ENCODE measurements at places on chromosomes 6 and 20.

GRCh38 chr6:165049362-165049761, 260.0 kb downstream of the C6orf118 start:
- DNase-seq: no peak

DNA sequence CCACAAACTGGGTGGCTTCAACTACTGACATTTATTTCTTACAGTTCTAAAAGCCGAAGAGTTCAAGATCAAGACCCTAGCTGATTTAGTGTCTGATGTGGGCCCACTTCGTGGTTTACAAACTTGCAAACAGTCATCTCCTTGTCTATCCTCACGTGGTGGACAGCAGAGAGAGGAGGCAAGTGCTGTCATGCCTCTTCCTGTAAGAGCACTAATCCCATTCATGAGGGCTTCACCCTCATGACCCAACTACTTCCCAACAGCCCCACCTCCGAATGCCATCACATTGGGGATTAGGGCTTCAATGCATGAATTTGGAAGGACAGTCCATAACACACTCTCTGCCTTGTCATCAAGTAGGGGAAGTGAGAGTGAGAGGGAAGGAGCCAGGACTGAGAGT, 15.6 kb upstream of the ISM1 start:
- DNase-seq: no peak

- DNase-seq: no peak
Observed at GRCh38 chr20:34637245-34638038, 39.5 kb downstream of the PIGU start.

- no peak for DNase-seq
Observed at GRCh38 chr6:125356884-125357283, 55.1 kb upstream of the HDDC2 start.

DNA sequence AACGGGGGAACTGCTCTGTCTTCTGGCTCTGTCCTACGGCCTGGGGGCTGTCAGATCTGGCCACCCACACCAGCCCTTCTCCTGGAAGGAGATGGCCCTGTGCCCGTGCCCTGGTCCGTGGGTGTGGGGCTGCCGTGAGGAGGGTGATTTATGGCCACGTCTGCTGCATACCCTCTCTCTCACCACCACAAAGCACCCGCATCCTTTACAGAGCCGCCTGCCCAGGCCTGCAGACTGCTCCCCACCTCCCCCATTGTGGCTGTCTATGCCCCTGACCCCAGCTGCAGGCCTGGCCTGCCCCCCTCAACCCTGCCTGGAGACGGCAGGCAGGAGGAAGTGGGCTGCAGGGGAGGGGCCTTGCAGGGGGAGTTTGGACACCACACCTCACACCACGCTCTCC, 72.7 kb upstream of the GATA5 start:
- DNase-seq: no peak

DNA sequence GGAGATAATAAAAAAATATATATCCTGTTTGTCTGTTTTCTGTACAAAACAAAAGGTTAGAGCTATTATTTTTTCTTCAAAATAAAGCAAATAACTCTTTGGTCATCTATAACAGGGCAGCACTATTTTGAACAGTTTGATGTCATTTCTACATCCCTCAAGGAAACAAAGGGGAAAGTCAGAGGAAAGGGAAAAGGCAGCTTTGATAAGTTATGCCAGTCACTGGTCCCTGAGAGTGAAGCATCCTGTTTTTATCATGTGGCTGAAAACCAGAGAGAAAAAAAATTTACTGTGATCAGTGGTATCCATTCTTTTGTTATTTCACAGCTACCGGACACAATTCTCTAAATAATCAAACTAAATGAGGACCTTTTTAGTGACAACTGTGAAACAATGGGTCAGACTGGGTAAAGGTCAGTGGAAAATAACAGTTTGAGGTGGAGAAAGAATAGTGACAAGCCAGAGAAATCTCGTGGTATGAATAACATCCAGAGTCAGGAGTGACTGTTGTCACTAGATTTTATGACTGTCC, 356.0 kb downstream of the HDGFL1 start:
- DNase-seq: no peak

DNA sequence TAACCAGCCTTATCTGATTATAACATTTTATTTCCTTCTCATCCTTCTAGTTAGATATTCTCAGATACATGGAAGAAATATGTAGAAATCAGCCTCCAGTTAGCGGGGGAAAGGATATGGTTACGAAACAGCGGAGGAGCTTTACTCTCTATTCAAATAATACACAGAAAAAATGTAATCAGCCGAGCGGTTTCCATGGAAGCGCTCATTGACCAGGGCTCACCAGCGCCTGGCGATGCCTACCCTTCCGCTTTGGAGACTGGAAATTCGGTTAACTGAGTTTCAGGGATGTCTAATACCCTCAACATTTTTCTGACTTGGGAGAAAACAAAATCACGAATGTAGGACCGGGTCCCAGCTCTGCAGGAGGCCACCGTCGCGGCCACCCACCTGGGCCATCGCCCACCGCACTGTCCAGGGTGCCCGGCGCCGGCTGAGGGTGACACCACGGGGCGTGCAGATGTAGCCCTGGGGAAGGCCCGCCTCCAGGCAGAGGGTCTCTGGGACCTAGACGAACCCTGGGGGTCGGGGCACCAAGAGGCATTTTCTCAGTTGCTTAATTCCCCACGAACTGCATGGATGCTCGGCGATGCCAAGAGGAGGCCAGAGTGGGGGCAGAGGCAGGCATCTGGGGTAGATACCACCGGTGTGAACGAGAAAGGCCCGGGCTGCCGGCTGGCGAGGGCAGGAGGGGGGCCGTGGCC, 1.7 kb downstream of the PRR18 start:
- DNase-seq: no peak
